Retinal pigment epithelial cell (primary cell): ENCODE measurements at places on chromosomes 12 and 14.

DNA sequence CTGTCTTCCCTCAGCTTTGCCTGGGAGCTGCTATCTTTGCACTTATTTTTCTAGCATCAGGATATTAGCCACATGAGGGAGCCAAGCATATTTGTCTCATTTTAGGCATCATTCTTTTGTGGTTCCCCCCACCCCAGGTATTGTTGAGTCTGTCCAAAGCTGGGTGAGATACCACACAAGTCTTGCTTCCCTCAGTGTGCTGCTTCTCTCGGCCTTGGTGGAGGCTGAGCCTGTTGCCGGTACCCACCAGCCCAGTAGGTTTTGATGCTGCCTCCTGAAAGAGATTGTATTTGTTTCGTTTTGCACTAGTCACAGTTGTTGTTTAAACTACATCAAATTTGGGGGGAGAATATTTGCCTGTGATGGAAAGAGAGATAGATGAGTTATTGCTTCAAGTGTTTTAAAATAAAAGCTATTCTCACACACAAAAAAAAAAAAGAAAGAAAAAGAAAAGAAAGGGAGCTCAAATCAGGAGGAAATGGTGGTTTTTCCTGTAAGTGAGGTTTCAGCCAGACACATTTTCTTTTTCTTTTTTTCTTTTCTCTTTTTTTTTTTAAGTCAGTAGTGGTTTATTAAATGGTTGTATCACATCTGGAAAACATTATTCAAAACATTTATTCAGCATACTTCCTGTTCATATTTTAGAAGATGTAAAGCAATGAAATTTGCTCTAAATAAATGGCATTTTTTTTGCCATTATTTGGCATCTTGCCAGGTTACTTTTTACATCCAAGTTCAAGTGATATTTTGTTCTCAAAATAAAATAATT is 58.5 kb downstream of the SLC4A8 start:
- DNase-seq, result no peak

GRCh38 chr14:22597265-22597664 is 835 bp upstream of the ABHD4 start:
- DNase-seq, result no peak

DNA sequence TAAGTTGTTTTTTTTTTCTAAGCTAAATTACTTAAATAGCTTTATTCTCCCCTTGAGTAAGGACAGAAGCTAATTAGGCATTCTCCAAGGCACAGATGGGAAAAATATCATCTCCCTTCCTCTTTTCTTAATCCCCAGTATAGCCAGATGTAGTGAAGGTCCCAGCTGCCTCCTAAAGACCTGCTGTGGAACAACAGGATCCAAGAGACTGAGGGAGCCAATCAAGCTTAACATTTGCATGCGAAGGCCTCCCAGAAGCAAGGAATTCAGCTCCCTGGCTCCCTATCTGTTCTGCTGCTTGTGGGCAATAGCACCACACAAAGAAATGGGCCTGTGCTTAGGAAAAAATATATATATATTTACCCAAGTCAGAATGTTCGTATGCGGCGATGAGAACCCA is 255.2 kb downstream of the SYT1 start:
- DNase-seq, result no peak

DNA sequence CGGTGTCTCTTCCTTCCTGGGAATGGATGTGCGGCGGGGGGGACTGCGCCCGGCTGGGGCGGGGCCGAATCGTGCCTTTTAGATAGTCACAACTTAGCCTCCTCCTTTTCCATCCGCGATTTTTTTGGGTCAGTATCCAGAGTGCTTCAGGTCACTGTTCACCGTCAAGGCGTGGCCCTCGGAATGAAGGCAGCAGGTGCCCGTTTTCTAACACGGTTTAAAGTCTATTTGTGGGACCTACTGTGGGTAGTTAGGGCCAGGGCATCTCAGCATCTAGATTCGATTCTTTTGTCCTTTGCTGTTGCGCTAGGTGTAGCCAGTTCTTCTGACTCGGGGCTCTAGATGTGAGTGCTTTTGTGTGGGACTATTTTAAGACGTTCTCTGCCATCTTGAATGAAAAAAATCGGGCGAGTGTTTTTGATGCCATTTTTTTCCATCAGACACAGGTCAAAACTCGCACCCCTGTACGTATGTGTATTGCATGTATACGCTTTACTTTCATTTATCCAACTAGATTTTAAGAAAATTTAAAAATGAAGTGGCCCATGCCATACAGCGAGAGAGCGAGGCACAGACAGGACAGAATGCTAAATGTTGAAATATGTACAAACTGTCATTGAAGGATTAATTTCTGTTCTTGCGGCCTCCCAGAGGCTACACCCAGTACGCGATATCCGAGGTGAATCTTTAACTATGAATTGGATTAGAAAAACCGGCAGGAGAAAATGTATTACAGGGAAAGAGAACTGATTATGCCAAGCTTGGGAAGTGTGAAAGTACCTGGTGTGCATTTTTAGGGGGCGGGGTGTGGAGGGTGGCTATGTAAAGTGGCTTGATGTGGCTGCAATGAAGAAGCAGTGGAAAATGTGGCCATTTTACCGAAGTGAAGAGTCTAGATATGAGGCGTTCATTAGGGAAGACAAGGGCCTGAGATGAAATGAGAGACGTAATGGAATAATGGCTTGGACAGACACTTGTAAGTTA is 835 bp downstream of the VEZT start:
- DNase-seq, result no peak

- no peak for DNase-seq
Measured at GRCh38 chr12:129961091-129961490, 57.3 kb upstream of the TMEM132D start.

DNA sequence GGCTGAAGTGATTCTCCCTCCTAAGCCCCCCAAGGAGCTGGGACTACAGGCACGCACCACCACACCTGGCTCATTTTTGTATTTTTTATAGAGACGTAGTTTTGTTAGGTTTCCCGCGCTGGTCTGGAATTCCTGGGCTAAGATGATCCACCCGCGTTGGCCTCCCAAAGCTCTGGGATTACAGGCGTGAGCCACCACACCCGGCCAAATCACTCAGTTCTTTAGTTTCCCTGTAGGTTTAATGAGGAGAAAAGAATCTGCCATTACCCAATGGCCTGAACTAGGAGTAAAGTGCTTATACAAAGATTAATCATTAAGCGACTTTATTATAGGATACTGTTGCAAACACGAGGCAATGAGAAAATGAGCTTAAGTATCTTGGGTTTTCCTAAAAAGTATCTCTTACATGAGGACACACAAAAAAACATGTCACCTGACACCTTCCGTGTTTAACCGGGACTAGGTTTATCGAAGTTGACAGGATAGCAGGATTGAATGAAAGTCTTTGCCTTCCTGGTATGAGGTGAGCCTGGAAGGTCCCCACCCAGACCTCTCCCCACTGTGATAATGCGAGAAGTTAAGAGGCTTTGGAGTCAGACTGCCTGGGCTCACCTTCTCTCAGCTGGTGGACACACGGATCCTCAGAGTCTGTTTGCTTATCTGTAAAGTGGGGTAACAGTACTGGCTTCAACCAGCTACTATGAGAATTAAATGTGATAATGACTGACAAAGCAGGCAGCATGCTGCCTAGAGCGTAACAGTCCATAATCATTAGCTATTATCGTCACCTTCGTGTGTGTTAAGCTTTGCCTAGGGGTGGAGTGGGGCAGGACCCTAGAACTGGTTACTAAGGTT is 133.5 kb upstream of the KRAS start:
- DNase-seq, result peak; percentile 24

GRCh38 chr14:90024910-90025309 is 36.9 kb upstream of the KCNK13 start:
- DNase-seq, result no peak

- no peak for DNase-seq
Measured at GRCh38 chr14:55329999-55330710, 58.9 kb downstream of the FBXO34 start.

DNA sequence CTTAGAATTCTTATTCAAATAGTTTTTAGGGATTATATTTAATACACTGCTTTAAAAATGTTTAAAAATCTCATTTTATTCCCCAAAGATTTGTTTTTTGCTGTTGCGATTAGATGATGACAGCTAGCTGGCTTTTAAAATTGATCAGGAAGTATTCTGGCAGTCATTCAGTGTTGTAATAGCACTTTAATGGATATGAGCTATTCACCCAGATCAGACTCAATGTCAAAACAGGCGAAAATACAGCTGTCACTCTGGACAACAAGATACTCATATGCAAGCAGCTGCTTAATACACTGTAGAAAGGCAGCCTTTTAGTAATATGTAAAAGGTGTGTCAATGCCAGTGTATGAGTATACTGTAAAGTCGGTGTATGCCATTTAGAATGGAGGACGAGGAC is 91.7 kb downstream of the NPAS3 start:
- DNase-seq, result no peak

DNA sequence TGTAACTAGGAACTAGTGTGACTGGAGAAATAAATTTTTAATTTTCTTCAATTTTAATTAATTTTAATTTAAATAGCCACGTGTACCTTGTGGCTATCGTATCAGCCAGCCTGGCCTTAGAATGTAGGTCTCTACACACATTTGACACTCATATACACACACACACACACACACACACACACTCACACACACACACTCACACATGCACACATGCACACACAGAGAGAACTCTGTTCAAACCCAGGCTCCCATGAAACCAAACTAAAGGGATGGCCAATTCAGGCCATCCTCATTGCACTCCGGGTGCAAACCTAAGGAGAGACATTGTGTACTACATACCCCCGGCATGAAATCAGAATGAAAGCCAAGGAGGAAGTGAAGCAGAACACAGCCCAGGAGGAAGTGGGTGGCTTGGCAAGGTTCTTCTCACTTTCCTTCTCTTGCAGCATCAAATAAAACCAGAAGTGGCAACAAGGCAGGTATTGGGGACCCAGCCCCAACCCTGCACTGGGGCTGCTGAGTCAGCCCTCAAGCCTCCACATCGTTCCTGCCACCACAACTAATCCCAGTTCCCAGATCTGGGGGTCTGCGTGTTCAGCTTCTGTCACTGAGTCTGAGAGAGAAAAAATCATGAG is 26.2 kb upstream of the CHPT1 start:
- no peak for DNase-seq

DNA sequence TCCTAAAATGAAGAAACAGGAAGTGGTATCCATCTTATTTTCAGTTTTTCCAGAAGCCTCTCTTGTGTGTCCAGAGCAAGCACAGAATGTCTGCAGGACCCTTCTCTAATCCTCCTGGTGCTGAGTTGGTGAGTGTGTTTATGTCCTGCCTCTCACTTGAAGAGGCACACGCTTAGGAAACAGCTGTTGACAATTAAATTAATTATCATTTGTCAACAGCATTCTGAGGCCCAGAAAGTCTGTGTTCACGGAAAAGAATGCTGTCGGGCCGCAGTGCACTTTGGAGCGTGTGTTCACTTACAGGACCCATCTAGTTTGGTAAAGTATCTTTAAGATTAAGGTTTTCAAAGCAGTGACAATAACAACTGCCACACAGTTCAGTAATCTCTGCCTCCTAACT is 70.5 kb downstream of the LMNTD1 start:
- no peak for DNase-seq

DNA sequence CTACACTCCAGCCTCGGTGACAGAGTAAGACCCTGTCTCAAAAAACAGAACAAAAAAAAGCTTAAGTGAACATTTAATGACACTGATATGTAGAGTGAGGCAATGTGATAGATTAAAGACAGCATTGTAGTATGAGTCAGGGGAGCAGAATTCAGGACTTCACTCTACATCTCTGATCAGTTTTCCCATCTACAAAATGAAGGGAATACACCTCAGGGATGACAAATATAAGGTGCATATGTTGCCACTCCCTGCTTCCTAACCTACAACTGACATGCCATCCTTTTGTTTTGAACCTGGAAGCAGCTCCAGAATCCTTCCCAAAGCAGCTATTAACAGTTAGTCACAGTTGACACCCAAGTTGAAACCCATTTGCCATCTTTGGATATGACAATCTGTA is 30.9 kb upstream of the STRN3 start:
- DNase-seq, result no peak

DNA sequence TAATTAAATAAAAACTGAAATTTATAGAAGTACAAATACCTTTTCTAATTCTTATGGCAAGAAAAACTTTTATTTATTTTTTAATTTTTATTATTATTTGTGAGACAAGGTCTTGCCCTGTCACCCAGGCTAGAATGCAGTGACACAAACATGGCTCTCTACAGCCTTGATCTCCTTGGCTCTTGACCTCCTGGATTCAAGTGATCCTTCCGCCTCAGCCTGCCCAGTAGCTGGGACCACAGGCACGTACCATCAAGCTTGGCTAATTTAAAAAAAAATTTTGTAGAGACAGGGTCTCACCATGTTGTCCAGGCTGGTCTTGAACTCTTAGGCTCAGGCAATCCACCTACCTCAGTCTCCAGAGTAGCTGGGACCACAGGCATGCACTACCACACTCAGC is 47.4 kb downstream of the COCH start:
- DNase-seq, result no peak

DNA sequence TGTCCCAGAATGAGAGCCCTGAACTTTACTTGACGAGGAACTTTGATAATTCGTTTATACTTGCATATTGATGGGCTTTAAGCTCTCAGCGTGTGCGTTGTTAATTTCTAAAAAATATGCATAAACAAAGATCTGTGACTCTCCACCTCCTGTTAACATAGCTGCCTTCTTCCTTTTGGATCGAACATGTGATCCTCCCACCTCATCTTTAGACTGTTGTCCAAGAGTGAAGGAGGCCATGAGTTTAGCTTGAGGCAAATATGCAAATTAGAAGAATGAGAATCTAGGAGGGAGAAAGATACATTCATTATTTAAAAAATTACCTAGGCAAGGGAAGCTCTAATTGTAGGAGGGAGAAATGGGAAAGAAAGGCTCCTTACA is 617 bp downstream of the TTC8 start:
- DNase-seq, result no peak

DNA sequence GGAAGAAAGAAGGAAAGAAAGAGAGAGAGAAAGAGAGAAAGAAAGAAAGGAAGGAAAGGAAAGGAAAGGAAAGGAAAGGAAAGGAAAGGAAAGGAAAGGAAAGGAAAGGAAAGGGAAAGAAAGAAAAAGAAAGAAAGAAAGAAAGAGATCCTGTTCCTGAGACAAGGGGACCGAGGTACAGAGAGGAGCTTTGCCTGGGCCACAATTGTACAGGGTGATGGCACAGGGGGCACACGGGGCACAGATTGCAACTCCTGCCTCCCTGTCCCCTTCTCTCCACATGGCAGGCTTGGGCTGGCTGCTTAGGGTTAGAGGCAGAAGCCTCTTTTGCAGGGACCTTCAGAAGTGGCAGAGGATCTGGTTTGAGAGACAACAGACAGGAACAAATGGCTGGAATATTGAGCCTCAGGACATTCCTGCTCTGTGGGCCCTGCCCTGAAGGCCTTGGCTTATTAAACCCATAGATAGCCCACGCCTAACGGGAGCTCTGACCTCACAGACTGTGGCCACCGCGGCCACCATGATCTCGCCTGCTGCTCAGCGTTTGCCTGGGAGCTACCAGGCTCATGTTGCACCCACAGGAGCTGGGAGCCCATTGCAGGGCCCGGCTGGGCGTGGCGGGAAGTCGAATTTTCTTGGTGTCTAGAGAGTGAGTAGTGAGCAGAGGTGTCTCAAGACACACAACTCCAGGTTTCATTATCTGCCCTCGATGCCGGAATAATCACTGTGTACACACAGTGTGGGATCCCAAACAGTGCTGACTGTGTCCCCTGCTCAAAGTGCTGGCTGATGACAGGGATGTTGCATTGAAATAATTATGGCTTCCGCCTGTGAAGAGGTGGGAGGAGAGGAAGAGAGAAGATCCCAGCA is 147.9 kb upstream of the NCOR2 start:
- no peak for DNase-seq

GRCh38 chr14:105250986-105251385 is 2.7 kb downstream of the BTBD6 start:
- no peak for DNase-seq

- no peak for DNase-seq
Measured at GRCh38 chr14:26265170-26265685, 332.6 kb downstream of the NOVA1 start.
